ENCODE measurements at places on chromosomes 11 and 22.

DNA sequence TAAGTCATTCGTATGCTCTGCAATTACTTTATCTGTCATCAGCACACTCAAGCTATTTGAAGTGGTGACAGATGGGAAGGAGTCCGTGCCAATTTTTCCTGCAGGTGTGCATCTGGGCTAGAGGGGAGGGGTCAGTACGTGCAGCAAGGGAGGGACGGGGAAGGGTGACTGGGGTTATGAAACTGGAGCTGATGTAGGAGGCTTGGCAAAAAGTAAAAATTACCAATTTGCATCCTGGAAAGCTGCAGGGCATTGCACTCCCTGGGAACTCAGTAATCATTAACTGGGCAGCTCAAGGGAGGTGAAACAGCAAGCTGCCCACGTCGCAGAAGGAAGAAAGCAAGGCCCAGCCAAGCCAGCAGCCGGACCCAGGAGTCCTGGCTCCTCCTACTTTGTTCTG is 87.1 kb upstream of the TMEM45B start:
- no peak for DNase-seq

DNA sequence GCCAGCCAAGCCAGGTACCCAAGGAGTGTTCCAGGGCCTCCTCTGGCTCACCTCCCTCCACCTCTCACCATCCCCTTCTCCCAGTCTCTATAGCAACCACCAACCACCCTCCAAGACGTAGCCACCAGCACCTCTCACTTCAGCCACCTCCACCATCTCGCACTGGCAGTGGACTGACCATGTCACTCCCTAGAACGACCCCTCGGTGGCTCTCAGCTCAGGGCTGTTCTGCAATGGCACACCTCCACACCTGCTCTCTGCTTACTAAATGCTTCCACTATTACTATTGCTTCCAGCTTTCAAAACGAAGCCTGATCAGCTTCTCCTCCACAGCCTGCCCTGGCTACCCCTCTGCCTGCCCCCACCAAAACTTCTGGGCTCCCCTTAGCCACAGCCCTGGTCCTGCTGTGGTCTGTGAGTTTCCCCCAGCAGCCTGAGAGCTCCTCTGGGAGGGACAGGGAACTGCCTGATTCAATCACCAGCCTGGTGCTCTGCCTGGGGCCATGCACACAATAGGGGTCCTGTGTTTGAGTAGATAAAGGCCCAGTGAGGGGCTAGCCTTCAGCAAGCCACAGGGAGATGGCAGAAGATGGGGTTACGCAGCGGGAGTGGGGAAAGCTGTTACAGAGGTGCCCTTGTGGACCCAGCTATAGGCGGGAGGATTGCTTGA is 17.5 kb upstream of the CBX7 start:
- no peak for DNase-seq

DNA sequence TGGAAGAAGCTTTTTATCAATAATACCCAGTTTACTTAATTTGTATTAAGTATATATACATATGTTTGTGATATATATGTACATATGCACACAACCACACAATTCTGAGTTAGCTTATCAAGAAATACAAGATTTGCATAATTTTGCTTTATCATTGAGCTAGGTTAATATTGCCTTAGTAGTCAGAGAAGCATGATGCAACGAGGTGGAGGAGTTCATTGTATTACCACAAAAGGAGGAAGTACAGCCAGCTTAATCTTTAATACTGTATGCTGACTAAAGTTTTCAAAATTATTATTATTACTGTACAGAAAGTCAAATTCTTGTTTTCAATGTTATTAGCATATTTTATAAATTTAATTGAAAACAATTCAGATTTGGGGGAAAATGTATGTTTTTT is 278.4 kb upstream of the PDGFD start:
- no peak for DNase-seq

- no peak for DNase-seq
These were observed 23.7 kb downstream of the SCN4B start for GRCh38 chr11:118128721-118129470.

DNA sequence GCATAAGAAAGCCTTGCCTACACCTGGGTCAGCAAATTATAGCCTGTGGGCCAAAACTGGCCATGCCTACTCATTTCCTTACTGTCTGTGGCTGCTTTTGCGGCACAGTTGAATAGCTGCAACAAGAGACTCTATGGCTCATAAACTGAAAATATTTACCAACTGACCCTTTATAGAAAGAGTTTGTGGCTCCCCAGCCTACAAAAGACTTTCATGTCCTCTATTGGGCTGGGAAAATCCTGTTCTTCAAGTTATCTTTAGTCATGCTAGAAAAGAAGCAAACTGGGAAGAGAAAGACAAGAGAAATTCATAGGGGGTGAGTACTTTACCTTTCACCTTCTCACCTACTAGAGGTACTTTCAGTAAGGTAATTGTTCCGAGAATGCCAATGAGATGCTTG is 175.1 kb downstream of the SWAP70 start:
- DNase-seq: no peak

- no peak for DNase-seq
These were observed 350.1 kb downstream of the CASP12 start for GRCh38 chr11:104547996-104548661.

- peak; percentile 22 for DNase-seq
These were observed 46.3 kb upstream of the SYT13 start for GRCh38 chr11:45332276-45332934.

DNA sequence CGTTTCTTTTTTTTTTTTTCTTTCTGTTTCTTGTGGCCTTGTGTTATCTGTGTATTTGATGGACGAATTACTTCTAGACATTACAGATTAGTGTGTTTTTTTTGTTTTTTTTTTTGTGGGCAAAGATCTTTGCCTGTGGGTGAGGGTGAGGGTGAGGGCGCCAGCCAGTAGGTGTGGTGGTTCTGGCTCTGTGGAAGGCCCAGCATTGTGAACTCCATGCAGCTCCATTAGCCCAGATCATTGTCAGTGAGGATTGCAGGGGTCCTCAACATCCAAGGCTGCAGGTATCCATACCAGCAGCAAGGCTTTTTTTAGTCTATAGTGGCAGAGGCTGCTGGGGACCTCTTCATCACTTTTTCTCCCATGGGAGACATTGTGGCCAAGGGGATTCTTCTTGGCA is 13.7 kb downstream of the BIRC2 start:
- DNase-seq: no peak

DNA sequence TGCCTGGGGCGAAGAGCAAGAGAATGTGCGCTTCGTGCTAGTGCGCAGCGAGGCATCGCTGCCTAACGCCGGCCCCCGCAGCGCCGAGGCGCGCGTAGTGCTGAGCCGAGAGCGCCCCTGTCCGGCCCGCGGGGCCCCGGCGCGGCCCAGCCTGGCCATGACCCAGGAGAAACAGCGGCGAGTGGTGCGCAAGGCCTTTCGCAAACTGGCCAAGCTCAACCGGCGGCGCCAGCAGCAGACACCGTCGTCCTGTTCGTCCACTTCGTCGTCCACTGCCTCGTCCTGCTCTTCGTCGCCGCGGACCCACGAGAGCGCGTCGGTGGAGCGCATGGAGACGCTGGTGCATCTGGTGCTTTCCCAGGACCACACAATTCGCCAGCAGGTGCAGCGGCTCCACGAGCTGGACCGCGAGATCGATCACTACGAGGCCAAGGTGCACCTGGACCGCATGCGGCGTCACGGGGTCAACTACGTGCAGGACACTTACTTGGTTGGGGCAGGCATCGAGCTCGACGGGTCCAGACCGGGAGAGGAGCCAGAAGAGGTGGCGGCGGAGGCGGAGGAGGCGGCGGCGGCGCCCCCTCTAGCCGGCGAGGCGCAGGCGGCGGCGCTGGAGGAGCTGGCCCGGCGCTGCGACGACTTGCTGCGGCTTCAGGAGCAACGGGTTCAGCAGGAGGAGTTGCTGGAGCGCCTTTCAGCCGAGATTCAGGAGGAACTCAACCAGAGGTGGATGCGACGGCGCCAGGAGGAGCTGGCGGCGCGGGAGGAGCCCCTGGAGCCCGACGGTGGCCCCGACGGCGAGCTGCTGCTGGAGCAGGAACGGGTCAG is 1.0 kb downstream of the RASSF10 start:
- DNase-seq: no peak

DNA sequence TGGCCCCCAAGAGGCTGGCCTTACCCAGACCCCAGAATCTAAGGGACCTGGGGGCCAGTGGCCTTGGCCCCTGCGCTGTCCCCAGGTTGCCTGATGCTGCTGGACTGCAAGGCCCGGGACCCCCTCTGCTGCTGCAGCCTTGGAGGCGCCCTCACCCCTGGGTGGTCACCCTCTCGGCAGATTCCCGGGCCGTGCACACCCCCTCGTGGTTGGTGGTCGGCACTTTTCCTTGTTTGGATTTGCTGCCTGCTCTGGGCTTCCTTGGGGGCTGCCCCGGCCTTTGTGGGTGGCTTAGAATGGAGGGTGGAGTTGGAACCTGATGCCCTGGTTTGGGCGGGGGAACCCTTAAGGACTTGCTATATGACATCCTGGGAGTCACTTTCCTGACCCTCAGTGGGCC is 5.3 kb downstream of the RIN1 start:
- DNase-seq: no peak

DNA sequence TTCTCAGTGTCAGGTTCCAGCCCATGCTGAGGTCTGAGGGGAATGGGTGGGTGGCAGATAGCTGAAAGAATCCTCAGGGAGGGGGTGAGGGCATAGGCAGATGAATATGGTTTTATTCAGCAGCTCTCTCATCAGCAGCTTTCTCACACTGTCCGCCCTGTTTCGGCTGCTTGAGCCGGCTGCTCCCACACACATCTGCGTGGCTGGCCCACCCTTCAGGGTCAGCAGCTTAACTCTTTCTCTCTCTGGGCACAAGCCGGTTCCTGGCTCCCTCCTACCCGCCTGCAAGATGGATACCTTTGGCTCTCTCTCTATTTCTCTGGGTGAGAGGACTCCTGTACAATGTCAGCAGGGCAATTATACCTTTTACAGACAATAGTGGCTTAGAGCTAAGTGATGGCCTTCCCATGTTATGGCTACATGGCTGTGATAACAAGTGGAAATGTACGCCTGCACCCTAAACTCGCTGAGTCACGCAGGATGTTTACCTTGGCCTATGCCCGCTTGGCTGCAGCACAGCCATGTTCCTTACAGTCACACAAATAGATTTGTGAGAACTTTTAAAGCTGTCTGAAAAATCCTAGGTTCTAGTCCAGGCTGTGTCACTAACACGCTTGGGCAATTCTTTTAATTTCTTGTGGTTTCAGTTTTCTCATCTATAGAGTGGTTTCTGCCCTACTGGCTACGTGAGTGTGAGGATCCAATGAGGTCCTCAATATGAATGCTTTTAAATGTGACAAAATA is 4.1 kb downstream of the MMP20 start:
- peak; percentile 51 for DNase-seq

DNA sequence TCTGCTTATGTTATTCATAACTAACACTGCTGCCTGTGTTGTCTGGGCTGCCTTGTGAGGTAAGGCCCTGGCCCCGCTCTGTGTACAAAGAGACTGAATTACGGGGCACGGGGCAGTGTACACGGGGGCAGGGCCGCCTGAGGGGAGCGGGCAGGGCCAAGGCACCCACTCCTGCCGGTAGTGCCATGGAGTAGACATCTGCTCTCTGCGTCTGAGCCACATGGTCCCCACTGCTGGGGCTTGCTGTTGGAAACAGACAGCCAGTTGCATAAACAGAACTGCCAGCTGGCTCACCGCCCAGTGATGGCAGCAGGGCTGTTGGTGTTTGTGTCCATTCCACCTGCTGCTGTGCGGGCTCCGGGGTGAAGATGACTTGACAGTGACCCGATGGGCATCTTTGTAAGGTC is 19.8 kb downstream of the FAM118A start:
- no peak for DNase-seq

Measured in fibroblast of the conjunctiva (primary cell).